ENCODE measurements at places on chromosomes 1 and 21. TPM values are rescaled to one million over a fixed set of nuclear protein-coding genes. Genes with fewer than 3 reads are reported as not detected.

DNA sequence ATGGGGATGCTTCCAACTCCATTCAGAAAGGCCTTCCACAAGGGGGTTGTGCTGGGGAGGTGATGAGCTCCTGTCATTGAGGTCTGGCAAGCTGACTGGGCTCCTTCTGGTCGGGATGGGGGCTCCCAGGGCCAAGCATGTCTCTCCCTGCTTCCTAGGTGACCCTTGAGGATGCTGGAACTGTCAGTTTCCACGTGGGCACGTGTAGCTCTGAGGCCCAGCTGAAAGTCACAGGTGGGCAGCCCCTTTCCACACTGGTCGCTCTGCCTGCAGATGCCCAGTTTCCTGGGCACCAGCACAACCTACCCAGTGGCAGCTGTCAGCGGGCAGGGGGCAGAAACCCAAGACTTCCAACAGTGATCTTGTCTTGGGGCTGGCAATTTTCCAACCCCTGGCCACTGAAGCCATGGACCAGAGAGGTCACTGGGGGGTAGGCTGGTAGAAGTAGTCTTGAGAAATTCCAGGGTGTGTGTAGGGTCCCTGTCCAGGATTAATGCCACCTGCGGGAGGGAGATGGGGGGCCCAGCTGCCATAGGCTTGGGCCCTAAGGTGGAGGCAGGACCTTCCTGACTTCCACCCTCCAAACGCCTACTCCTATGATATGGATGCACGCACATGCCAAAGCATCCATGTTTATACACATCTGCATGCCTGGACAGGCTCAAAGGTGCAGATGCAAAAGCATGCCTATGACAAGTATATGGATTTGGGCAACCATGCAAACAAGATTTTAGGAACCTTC lies 97.1 kb downstream of the TRIM11 start:
- H3K4me1 ChIP-seq = no peaks in the 10 kb centered on the region
- H3K36me3 ChIP-seq = no peaks in the 10 kb centered on the region
- H3K4me3 ChIP-seq = no peak overlapping the region
- H3K27me3 ChIP-seq = no peaks in the 10 kb centered on the region
- H3K27ac ChIP-seq = no peak overlapping the region

GRCh38 chr1:117128323-117129079 lies 7.0 kb upstream of the TRIM45 start:
- no peak overlapping the region for H3K27ac ChIP-seq
- no peaks in the 10 kb centered on the region for H3K36me3 ChIP-seq
- no peak for DNase-seq
- no peaks in the 10 kb centered on the region for H3K4me1 ChIP-seq

DNA sequence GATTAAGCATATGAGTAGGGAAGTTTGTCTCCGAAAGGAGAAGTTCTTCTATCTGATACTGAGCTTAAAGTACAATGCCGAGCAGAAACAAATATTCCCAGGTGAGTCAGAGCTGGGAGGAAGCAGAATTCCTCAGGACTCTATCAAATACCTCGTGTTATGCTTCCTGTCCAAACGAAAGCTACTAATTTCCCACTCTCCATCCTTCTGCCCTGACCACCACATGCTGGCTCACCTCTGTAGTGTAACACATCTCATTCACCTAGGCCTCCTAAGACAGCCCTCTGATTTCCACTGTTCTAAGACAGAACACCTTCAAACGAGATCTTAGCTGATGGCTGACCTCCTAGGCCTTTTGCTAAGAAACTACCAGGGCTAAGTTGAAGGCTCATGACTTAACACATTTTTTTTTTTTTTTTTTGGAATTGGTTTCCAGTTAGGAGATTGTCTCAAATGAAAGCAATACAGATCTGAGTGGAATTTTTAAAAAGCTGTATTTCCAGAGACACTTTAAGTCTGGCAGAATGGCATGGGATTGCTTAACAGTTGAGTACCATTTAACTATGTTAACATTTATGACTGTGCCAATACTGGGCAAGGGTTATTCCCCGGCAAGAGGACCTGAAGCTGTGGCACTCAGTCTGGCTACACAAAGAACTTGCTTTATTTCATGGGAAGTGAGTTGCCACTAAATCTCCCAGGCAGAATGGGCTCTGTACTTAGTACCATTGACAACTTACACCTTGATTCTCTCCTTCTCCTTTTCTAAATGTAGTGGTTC lies 583.4 kb downstream of the DPYD start:
- H3K27me3 ChIP-seq = no peaks in the 10 kb centered on the region
- H3K36me3 ChIP-seq = no peaks in the 10 kb centered on the region

Gene OLFM3
- not detected for total RNA-seq

GRCh38 chr21:17081193-17081592 lies 431.6 kb upstream of the CXADR start:
- no peak overlapping the region for H3K27ac ChIP-seq
- no peak overlapping the region for H3K4me3 ChIP-seq
- DNase-seq = no peak
- no peaks in the 10 kb centered on the region for H3K27me3 ChIP-seq
- H3K4me1 ChIP-seq = no peaks in the 10 kb centered on the region

- H3K27me3 ChIP-seq = no peaks in the 10 kb centered on the region
- H3K27ac ChIP-seq = peak overlapping the region; percentile 89
- no peaks in the 10 kb centered on the region for H3K4me1 ChIP-seq
- no peak for DNase-seq
- no peaks in the 10 kb centered on the region for H3K36me3 ChIP-seq
Observed at GRCh38 chr1:21291184-21291583, 921 bp upstream of the ECE1 start.

DNA sequence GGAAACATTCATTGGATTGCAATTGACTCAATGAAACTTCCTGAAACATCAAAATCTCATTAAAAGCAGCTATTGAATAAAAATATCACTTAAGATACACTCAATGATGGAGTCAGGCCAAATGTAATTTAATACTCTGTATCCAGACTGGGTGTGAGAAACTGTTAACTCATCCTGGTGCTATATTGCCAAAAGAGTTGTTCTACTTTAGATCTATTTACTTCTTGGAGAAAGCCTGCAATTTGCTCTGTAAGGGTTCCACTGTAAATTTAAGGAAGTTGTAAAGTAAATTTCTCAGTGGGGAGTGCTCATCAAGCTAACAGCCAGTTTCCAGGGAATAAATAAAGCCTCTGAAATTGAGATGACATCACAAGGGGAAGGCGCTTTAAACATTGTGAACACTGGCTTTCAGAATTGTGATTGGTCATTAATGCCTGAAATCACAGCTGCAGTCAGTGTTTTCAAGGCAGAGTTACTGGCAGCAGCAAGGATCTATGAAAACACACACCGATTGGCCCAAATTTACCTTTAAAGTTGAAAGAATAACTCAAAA lies 91.4 kb downstream of the OLFM3 start:
- no peak overlapping the region for H3K27ac ChIP-seq
- no peaks in the 10 kb centered on the region for H3K36me3 ChIP-seq
- no peaks in the 10 kb centered on the region for H3K4me1 ChIP-seq

DNA sequence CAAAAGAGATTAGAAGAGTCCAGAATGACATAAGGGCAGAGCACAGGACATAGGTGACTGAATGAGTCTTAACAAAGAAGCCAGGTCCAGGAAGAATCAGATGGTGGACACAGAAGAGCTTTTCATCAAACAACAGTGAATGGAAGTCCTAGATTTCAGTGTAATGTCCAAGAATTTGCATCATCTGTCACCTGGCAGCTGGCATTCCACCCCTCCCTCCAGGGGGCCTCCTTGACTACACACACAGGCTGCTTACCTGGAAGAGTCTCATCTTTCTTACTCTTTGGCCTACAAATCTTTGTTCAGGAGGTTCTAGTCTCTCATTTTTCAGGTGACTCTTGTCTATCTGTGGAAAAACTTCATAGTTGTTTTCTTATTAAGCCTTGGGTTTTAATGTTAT lies 36.2 kb downstream of the GORAB start:
- peak; percentile 10 for DNase-seq
- no peak overlapping the region for H3K27ac ChIP-seq
- no peak overlapping the region for H3K4me3 ChIP-seq
- no peaks in the 10 kb centered on the region for H3K36me3 ChIP-seq

DNA sequence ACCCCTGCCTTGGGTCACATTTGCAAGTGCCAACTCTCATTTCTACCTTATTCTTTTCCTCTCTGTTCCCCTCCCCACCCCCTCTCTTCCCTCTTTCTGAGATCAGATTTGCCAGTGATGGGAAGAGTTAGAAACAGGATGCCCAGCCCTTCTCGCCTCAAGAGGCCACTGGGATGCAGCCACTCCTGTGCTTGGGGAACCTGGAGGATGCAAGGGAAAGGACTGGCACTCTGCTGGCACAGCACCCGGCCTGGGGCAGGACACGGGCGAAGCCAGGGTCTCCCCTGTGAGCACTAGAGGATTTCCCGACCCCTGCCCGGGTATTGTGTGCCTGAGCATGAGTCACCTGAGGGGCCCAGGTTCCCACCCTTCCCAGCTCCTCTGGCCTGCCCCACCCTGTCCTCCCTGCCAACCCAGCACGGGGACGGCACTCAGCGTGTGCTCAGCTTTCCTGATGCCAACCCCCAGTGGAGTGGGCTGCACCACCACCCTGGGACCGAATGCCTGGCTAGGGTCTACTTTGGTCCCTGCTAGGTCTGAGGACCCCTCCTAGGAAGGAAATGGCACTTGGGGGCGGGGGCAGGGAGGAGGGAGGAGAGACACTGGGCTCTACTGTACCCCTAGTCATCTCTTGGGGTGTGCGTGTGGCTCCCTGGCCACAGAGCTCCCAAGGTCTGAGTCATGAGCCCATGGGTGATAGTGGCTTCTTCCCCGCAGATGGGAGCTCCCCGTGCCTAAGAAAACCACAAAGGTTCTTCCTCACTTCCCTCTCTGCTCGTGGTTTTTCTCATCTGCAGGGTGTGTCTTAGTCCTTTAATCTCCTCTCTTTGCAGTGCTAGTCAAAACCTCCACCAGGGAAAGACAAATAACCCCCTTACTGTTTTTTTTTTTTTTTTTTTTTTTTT lies 12.4 kb downstream of the LMNA start:
- H3K36me3 ChIP-seq = no peaks in the 10 kb centered on the region
- peak overlapping the region; percentile 7 for H3K4me3 ChIP-seq
- peak overlapping the region; percentile 98 for H3K27ac ChIP-seq
- DNase-seq = peak; percentile 74
- peaks cover 80% of the 10 kb centered on the region for H3K4me1 ChIP-seq

Gene RBM34
- 52.2 TPM for total RNA-seq

DNA sequence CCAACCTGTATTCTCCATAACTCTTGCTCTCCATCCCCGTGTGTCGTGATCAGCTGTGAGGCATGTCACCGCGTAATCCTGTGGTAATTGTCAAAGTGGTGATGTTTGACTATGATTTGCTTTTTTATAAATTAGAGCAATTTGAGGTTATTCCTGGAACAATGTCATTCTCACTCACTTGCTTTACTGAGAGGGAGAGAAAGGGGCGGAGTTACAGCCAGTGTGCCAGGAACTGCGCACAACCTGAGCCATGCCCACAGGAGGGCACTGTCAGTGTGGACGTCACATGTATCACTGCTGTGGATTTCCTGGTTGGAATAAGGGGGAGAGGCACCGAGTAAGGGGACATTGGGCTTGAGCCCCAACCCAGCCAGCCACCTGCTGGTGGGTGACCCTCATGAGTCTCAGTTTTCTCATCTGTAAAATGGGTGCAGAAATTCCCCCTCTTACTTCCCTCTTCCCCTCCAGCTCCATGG lies 6.9 kb downstream of the ADGRB2 start:
- H3K27ac ChIP-seq = no peak overlapping the region
- H3K27me3 ChIP-seq = peaks cover 54% of the 10 kb centered on the region
- no peak for DNase-seq

GRCh38 chr1:248815407-248816034 lies 10.2 kb downstream of the SH3BP5L start:
- H3K27me3 ChIP-seq = no peaks in the 10 kb centered on the region
- H3K4me1 ChIP-seq = no peaks in the 10 kb centered on the region
- H3K36me3 ChIP-seq = no peaks in the 10 kb centered on the region
- H3K27ac ChIP-seq = peak overlapping the region; percentile 82

GRCh38 chr1:225879521-225880221 lies 2.5 kb downstream of the TMEM63A start:
- no peaks in the 10 kb centered on the region for H3K27me3 ChIP-seq
- H3K4me3 ChIP-seq = no peak overlapping the region
- H3K4me1 ChIP-seq = peaks cover 75% of the 10 kb centered on the region
- no peak for DNase-seq
- no peak overlapping the region for H3K27ac ChIP-seq
- no peaks in the 10 kb centered on the region for H3K36me3 ChIP-seq

Gene TENT5C
- 11.6 TPM for total RNA-seq

Gene SLC25A34
- total RNA-seq = 1.4 TPM

- no peaks in the 10 kb centered on the region for H3K36me3 ChIP-seq
- no peak overlapping the region for H3K27ac ChIP-seq
- no peaks in the 10 kb centered on the region for H3K4me1 ChIP-seq
- no peaks in the 10 kb centered on the region for H3K27me3 ChIP-seq
Observed at GRCh38 chr21:30257773-30258172, 25.0 kb downstream of the KRTAP24-1 start.

DNA sequence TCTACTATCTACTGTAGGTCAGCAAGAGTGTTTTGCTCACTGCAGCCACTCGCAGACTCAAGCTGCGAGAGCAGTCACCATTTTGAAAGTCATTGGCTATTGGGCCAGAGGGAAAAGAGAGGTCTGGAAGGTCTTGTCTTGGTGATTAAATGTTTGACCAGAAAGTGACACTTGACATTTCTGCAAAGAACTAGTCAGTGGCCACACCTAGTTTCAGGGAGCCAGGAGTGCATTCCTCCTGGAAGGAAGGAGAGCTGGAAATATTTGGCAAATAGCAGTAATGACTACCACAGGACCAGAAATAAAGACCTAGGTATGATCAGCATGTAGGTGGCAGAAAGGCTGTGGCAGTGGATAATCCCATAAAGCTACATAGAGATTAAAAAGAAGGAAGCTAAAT lies 440.0 kb upstream of the PLXNA2 start:
- no peaks in the 10 kb centered on the region for H3K4me1 ChIP-seq
- H3K27ac ChIP-seq = no peak overlapping the region
- DNase-seq = no peak

Gene INKA2
- 13.8 TPM for total RNA-seq

DNA sequence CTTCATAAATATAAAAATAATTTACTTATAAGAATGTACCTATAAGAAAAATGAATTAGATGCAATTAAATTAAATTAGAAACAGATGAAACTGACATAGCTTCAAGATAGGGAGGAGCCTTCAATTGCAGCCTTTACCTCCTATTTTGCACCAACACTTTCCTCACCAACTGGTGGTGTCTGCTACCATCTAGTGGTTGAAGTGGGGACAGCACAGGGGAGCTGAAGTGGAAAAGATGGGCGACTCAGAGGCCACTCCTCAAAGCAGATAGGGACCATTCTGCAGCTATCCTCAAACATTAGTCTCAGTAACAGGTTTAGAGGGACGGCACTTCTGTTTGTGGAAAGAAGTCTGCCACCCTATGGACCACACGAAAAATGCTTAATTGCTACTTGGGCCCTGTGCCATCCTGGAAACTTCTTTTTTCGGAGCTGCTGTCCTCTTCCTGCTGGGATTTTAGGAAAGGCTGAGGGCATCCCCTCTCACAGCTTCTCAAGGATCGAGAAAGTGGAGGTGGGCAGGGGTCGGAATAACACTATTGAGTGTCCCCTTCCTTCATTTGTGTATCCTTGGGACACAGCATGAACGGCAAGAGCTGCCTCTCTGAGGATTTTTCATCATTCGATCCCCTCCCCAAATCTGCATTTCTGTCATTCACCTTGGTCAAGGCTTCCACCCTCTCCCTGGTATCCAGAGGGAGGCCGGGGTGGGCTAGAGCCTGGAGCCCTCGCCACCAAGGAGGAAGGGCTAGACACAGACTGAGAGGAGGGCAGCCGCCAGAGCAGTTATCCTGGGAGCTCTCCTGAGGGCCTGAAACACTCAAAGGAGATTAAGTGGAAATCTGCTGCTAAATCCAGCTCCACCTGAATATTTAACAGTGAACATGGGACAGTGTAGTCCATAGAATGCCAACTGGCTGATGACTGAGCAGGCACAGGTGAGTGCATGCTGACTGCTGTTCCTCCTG lies 9.6 kb downstream of the PROK1 start:
- no peak overlapping the region for H3K4me3 ChIP-seq
- no peak overlapping the region for H3K27ac ChIP-seq
- no peaks in the 10 kb centered on the region for H3K4me1 ChIP-seq
- H3K27me3 ChIP-seq = no peaks in the 10 kb centered on the region
